ENCODE measurements at places on chromosomes 7 and 10.

DNA sequence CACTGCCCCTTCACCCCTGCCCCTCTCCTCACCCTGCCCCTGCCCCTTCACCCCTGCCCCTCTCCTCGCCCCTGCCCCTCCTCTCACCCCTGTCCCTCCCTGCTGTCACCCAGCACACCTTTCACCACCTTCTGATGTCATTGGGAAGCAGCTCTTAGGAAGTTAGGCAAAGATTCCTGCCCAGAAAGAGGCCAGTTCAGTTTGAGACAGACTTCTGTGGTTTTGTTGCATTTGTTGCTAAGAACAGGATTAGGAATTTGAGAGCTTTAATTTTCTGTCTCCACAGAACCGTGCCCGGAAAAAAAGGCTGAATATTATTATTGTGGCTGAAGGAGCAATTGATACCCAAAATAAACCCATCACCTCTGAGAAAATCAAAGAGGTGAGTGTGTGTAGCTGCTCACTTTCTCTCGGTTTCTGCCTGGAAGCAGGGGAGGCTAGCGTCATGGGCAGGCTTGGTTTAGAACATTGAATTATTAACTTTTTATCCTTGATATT lies 39.6 kb downstream of the PFKP start:
- DNase-seq: no peak

DNA sequence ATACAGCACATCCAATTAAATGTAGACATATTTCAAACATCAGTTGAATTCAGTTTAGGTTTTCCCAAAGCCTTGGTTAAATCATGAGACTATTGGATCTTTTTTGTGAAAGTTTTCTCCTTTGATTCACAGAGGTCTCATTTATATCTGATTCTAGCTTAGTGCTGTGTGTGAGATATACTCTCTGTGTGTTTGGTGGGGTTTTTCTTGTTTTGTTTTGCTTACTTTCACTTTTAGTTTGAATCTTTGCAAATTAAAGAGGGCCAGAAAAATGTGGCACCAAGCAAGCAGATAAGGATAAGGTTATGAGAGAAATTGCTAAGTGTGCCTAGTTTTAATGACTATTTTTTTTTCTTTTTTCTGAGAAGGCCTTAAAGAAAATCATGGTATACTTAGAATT lies 12.6 kb upstream of the OR6B1 start:
- DNase-seq: no peak

GRCh38 chr7:14690486-14690885 lies 212.1 kb downstream of the DGKB start:
- DNase-seq: no peak

DNA sequence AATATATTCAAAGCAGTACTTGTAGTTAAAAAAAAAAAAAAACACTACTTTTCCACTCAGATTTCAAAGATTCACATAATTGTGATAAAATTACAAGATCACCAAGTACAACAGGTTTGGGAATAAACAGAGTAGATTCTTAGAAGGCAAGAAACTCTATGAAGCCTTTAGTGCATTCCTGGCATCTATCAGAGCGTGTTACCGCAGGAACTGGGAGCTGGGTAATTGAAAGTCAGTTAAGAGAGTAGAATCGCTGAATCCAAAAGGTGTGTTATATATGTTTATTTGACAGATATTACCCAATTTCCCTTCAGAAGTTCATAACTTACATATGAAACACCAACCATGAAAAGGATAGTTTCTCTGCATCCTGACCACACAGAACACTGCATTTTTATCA lies 159.2 kb upstream of the PLXNA4 start:
- DNase-seq: no peak

DNA sequence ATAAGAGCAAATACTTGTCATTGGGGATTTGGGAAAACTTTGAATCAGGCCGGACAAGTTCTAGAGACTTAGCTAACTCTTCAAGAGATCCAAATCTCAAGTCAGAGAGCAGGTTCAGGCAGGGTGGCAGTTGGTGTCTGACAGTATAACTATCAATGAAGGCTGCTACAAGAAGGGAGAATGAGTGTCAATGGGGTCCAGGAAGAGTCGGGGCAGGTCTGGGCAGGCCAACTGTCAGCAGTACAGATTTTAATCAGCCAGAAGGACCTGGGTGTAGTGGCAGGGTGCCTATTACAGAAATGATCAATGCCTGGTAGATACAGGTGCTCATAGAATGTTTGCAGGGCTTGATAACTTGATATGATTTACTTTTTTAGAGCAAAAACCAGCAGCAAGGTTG lies 751.1 kb downstream of the GRM8 start:
- no peak for DNase-seq

GRCh38 chr10:10096296-10096695 lies 921.4 kb upstream of the CELF2 start:
- no peak for DNase-seq

DNA sequence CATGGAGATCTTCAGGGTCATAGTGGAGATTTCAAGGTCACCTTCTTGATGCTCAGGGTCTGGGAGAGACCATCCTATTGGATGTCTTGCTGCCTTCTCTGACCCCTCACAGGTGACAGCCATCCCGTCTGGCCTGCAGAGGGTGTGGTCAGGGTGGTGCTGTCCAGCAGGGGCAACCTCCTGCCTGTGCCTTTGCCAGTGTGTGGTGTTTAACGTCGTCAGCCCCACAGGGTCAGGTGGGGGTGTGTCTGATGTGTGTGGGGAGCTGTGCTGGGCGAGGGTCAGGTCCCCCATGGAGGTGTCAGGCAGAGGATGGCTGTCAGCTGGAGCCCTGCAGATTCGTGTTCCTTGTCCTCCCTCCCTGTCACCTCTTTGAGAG lies 16.5 kb downstream of the ADCY1 start:
- DNase-seq: no peak

GRCh38 chr7:65475040-65475726 lies 101.5 kb downstream of the ZNF92 start:
- no peak for DNase-seq

DNA sequence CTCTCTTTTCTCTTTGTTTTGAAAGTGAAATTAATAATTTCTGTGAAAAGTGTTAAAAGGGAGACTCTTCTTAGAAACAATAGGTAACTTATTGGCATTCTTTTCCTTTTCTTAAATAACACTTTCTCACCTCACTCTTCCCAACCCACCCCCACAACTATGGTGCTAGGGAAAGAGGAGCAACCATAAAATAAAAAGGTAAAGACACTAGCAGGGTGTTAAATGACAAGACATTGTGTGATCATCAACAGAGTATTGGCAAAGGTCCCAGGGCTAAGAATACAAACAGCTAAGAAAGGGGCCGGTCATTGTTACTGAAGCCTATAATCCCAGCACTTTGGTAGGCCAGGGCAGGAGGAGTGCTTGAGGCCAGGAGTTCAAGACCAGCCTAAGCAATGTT lies 183.7 kb downstream of the NEBL start:
- DNase-seq: no peak

DNA sequence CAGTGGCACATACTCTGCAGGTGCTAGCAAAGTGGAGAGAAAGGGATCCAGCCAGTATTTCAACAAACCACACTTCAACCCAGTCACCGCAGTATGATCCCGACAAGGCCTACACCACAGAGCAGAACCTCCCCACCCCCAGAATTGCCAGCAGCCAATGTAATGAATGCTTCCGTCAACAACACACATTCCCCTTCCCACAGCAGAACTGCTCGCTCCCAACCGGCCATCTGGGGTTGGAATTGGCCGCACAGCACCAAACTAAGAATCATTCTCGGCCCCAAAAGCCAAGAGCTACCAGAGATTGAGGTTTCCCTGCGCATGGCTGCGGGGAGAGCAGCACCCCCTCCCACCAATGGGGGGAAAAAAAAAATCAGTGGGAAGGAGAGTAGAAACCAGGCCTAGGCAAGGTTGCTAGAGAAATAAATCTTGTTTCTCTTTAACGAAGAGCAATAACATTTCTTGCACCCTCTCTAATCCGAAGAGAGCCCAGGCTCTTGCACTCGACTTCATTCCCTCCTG lies 1.1 kb downstream of the WASL start:
- DNase-seq: peak; percentile 30

- no peak for DNase-seq
Observed at GRCh38 chr10:130377986-130378540, 241.9 kb downstream of the GLRX3 start.

All from dorsolateral prefrontal cortex (tissue), 122 donors.